ENCODE measurements at places on chromosomes 6 and 20.

DNA sequence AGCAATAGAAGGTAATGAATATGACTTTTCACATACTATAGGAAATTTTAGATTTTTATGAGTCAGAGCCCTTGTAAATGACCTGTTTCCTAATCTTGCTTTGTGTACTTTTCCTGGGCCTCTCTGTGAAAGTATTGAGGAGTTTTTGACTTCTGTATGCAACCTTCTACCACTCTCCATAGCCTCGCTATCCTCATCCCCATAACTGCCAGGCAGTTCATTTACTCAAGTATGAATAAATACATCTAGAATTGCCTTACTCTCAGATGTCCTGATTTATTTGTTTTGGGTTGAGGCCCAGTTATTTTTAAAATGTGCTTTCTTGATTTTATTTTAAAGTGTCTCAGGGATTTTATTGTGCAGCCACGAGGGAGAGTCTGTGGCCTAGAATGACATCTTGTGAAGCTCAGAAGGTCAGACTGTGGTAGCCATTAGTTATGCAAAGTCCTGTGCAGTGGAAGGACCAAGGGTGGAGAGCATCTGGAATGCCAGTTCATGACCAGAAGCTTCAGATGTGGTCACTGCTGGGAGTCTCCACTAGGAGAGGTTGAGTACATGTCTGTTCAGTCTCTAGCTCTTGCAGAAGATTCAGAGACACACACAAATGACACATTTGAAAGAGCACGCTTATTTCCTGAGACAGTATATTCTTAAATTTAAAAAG, 346.2 kb upstream of the IMPG1 start:
- DNase-seq: no peak

DNA sequence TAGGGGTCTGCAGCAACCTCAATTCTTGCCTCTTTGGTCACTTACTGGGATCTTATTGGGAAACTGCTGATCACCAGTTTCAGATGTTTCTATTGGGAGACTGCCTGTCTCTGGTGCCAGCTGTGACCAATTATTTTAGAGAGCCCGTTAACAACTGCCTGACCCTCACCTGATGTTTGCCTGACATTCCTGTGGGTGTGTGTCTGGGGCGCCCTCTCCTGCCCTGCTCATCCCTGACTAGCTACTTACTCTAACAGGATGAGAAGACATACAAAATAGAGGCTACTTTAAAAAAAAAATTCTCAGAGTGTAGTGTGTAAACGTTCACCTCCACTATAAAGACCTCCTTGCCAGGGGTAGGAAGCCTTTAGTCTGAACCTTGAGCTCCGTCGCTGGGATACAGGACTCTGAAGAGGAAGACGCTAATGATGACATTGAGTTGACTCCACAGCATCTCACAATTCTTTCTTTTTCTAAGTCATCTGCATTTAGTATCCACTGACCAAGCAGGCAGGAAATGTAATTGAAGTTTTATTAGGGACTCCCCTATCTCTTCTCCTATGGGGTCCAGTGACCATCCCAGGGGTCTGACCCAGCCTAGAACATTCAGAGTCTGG, 54.6 kb upstream of the DDR1 start:
- DNase-seq: peak; percentile 21

GRCh38 chr6:17501982-17502704, 98.0 kb upstream of the FAM8A1 start:
- DNase-seq: no peak

- no peak for DNase-seq
Measured at GRCh38 chr6:12298017-12298978, 8.1 kb downstream of the EDN1 start.

DNA sequence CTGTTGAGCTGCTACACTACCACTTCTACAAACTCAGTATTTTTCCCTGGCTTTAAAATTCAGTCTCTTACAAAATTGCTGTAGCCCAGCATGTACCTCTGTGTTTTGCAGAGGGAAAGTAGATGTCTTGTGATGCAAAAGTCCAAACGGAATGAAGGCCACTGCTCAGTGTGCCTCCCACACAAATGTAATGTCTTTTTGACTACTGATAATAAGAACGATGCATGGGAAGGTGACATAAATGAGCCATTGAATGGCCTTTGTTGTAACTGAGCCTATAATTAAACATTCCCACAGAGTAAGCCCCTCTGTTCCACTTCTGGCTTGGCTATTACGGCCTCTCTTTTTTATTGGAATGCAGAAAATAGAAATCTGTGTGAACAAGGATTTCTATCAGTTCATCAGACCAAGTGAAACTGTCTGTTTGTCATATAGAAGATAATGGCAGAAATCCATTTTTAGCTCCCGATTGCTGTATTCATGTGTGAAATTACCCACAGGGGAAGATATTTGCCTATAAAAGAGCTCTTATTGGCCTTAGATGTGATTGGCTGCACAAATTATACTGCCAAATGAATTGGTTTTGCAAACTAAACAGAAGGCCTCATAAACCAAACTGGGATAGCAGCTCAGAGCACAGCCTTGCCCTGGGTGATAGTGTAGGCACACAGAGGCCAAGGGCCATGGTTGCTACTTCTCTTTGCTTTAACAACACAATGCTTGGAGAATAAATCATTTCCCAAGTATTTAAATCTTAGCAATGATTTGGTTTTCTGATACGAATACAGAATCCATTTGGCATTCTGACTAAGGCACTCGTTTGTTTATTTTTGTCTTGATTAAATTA, 241.5 kb upstream of the PLN start:
- no peak for DNase-seq

GRCh38 chr20:38975539-38976120, 13.5 kb downstream of the DHX35 start:
- no peak for DNase-seq

- DNase-seq: no peak
Measured at GRCh38 chr6:71523548-71523947, 234.9 kb downstream of the OGFRL1 start.

DNA sequence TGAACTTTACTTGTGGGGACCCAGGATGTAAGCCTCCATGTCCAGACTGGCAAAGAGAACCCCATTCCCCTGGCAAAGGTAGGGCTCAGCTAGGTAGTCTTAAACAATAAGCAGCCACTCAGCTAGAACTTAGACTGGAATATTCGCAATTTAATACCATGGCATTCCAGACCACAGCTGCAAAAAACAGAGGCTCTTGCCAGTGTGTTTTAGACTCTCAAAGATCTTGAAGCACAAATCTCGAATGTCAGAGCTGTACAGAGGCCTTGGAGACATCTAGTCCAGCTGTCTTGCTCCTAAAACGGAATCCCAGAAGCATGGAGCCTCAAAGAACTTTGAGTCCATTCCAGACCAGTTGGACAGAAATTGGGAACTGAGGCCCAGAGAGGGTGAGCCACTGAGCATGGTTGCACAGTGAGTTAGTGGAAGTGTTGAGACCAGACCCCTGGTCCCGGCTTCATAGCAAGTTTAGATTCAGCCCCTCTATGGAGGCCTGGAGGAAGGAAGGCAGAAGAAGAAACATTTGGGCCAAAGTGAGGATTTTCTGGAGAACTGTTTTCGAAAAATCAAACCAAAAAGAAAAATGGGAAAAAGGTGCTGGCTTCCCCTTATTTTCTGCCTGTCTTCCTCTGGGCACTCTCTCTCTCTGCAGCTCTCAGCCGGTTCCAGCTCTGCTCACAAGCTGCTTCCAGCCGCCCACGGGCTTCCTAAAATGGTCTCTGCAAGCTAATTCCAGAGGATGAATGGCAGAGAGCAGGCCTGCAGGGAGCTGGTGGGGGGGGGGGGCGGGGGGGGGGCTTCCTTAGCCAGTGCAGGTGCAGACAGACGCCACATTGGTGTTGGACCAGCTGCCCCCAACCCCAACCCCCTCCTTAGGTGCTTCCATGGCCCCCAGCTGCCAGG, 32.4 kb downstream of the AAR2 start:
- DNase-seq: no peak

DNA sequence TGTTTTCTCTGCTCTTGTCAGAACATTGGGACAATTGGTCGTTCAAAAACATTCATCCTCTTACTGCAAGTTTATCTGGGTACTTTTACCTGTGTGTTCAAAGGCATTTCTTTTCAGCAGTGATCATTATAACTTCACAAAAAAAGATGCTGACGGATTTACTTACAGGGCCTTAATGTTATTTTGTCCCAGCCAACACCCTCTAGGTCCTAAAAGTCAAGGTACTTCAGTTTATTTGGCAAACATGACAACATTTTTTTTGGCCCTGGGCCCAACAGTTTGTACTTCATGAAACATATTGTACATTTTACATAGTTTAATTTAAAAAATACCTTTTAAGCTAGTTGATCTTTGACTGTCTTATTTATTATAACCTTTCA, 241.2 kb upstream of the TAB2 start:
- DNase-seq: no peak

- DNase-seq: no peak
Measured at GRCh38 chr20:50887576-50887975, 43.7 kb downstream of the ADNP start.

DNA sequence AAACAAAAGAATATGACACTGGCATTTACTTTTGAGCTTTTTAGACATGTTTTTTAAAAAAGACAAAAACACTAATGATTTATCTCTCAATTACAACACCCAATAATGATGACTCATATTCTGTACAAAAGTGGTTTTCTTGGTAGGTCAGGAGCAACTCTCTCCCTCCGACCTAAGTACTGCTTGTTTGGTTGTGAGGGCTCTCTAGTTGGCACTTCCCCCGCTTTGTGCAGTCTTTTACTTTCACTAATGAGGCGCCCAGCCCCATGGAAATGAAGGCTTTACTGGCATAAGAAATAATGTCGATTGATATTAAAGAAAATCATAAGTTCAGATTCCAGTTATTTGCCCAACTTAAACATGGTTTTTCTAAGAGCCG, 1.3 kb downstream of the KPNA5 start:
- DNase-seq: peak; percentile 60

GRCh38 chr6:11665604-11666326, 112.8 kb downstream of the ADTRP start:
- no peak for DNase-seq

DNA sequence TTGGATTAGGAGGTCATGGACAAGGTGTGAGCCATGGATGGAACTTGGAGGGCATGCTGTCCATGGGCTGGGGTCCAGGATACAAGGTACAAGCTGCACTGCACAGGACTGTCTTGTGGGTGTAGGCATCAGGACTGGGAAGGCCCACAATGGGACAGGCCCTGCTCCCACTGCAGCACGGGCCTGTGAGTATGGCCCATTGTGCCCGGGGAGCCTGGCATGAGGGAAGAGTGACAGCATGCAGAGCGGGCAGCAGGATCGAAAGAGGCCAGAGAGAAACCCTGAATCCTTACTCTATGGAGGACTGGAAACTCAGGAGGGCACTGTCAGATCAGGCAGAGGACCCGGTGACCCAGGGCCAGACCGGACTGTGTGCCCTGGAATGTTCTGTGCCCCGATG, 211.3 kb downstream of the PREX1 start:
- DNase-seq: no peak

GRCh38 chr6:82840571-82840970, 225.1 kb downstream of the UBE3D start:
- DNase-seq: no peak

DNA sequence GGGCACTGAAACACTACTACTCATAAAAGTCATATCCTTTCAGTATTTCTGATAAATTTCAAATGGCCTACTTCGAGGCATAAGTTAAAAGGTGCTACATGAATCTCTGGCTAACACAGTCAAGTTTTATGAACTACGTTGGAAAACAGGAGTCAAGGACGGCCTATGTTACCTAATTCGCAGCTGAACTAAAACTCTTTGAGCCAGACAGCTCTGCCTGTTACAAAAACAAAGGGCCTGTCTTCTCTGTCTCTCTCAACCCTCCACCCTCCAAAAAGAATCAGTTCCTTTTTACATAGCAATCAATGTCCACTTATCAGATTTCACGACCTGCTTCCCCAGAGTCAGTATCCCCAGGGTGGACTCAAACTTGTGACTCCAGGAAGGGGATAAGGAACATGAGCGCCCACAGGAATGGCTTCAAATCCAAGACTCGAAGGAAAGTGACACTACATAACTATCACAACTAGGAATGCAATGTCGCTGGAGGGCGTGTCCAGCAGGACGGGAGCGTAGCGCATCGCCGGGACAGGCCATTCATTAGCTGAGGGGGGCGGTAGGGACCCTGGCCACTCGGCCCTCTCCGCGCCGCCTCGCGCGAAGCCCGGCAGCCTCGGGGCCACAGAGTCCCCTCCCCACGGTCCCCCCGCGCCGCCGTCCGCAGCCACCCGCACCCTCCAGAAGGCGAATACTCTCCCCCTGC, 591 bp downstream of the IBTK start:
- no peak for DNase-seq

- peak; percentile 33 for DNase-seq
Measured at GRCh38 chr20:17648791-17649730, 33.0 kb downstream of the RRBP1 start.

- DNase-seq: peak; percentile 25
Measured at GRCh38 chr20:56343861-56344381, 14.9 kb upstream of the FAM210B start.

GRCh38 chr20:22569353-22569752, 15.0 kb downstream of the FOXA2 start:
- DNase-seq: no peak

- no peak for DNase-seq
Measured at GRCh38 chr6:81606965-81607381, 145.5 kb downstream of the TENT5A start.

- no peak for DNase-seq
Measured at GRCh38 chr6:53618219-53618618, 47.3 kb downstream of the KLHL31 start.

- DNase-seq: no peak
Measured at GRCh38 chr6:87789198-87789899, 87.3 kb upstream of the AKIRIN2 start.

DNA sequence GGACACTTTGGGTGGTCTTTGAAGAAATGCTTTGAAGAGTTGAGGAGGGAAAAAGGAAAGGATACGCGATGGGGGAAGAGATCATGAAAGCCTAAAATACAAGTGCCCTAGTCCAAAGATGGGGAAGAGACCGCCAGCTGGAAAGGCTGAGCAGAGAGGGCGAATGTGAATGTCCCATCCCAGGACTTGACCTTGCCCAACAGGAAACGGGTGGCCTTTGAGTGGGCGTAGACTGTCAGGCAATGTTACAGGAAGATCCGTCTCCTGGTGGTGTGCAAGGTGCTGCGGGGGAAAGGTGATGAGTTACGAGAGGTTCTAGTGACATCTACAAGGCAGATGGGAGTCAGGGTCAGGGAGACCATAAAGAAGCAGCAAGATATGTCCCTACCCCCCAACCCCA, 55.0 kb upstream of the TBXT start:
- no peak for DNase-seq

DNA sequence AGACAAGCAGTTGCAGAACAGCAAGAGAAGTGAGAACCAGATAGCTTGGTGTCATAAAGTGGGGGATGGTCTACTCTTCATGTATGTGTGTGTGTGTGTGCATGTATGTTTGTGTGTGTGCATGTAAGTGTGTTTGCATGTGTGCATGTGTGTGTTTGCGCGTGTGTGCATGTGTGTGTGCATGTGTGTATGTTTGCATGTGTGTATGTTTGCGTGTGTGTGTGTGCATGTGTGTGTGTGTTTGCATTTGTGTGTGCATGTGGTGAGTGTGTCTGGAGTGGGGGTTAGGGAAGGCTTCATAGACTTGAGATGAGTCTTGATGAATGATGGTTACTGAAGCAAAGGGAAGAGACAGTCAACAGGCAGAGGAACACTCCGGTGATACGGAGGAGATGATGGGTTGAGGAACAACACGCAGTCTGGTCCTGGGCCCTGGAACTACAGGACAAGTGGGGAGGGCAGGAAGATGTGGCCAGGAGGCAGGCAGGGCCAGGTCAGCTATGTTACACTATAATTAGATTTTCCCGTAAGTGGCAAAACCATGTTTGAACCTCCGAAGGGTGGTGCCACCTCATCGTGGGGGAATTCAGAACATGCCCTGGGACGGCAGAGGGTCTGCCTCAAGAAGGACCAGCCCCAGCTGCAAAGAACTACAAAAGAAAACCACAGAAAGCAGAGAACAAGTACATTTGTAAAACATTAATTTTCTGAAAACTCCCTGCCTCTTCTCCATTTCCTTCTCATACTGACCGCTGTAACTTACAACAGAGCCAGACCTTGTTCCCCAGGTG, 38.7 kb upstream of the PDE10A start:
- DNase-seq: no peak

Measured in CD4-positive, alpha-beta T cell treated with Interleukin-10 for 1 hour (primary cell).